ENCODE measurements at places on chromosomes 6 and 20. TPM values are rescaled to one million over a fixed set of nuclear protein-coding genes. Genes with fewer than 3 reads are reported as not detected.

GRCh38 chr20:59752101-59752586, 147.8 kb downstream of the PHACTR3 start:
- DNase-seq: no peak

The KCNB1 gene
- 0.03 TPM for polyA plus RNA-seq

GRCh38 chr20:10660661-10661060, 13.1 kb downstream of the JAG1 start:
- DNase-seq: no peak

GRCh38 chr20:19338960-19339359, 126.5 kb downstream of the SLC24A3 start:
- no peak for DNase-seq

The FAM83B gene
- polyA plus RNA-seq: 30.3 TPM

The NRN1 gene
- polyA plus RNA-seq: 5.7 TPM

DNA sequence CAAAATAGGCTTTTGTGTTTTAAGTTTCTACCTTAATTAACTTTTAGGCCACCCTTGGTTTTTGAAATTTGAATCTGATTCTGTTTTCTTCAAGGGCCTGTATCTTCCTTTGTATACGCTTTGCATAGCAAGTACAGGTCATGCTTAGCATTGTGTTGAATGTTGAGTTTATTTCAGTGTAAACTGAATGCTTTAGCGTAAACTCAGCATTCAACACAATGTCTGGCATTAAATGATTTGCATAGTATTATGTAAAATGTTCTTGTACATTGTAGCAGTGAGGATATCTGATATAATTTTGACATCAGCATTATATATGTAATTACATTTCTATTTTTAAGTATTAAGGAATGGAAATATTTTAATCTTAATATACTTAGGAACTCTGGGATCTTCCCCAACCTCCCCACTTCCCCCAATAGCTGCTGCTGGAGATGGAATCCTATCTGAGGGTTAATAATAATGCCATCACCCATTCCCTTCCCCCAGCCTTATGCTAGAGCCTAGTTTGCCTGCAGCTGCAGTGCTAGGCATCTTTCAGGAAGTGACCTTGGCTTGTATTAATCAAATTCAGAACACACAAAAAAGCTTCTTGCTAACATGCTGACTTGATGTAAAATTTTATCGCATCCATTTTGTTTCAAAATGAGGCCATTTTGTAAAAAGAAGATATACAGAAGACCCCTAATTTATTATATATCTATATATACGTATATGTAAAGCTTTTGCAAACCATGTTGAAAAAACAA, 73.1 kb downstream of the NCOA3 start:
- DNase-seq: no peak

The SOX18 gene
- not detected for polyA plus RNA-seq

- no peak for DNase-seq
These were observed 385.3 kb upstream of the SOX4 start for GRCh38 chr6:21208081-21208795.

All from keratinocyte (primary cell).